Activated T-helper 1 cell treated with anti-CD3 and anti-CD28 coated beads, Interleukin-2, amount 50 U/mL, for 16 hours (primary cell): ENCODE measurements at places on chromosomes 2 and 18.
A peak's percentile ranks its signal among the peaks of the same experiment; 100 is the strongest.

DNA sequence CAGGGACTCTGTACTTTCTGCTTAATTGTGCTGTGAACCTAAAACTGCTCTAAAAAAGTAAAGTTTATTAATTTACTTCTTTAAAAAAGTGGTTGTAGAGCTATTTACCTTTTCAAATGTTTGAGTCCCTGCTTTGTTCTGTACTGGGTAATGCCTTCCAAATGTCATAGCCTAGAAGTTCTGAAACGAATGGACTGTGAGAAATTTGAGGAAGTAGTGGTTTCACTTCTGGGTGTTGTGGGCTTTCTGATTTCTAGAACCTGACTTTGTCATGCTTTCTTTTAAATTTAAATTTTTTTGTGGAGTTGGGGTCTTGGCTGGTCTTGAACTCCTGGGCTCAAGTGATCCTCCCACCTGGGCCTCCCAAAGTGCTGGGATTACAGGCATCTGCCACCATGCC, 44.6 kb downstream of the SMAD4 start:
- no peak for DNase-seq

- no peak for DNase-seq
Observed at GRCh38 chr18:77150588-77150987, 18.0 kb upstream of the MBP start.

DNA sequence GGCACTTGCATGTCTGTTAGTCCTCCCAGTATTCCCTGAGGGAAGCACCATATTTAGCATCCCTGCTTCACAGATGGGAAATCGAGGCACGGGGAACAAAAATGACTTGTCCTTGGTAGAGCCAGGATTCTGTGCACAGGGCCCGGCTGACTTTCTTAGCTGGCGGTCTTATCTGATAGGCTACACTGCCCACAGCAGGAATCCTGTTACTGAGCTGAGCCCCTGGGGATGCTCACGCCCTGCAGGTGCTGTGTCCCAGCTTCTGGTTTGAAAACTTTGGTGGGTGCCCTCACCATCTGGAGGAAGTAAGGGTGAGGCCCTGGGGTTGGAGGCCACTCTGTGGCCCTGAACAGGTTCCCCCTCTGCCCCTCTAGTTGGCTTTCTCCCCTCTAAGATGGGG, 68.4 kb upstream of the MCFD2 start:
- DNase-seq, result no peak

- DNase-seq, result no peak
Observed at GRCh38 chr2:20584399-20585358, 66.2 kb downstream of the HS1BP3 start.

DNA sequence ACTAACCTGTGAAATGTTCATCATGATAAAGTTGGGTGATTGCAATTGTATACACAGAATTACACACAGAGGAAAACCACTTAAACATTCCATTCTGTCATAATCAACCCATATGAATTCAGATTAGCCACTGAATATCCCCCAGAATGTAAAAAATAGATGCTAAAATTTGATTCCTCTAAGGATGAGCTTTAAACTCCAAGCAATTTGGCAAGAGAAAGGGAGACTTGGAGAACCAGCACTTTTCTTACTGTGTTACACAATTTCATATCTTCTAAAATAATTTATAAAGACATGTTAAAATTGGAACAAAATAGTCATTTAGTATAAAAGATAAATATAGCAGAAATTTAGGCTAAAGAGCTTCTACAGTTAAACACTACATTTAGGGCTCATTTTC, 146.3 kb upstream of the LMAN1 start:
- DNase-seq, result no peak

- no peak for DNase-seq
Observed at GRCh38 chr2:231218366-231218765, 19.9 kb downstream of the ARMC9 start.

GRCh38 chr18:61368001-61368400, 34.8 kb downstream of the CDH20 start:
- no peak for DNase-seq

DNA sequence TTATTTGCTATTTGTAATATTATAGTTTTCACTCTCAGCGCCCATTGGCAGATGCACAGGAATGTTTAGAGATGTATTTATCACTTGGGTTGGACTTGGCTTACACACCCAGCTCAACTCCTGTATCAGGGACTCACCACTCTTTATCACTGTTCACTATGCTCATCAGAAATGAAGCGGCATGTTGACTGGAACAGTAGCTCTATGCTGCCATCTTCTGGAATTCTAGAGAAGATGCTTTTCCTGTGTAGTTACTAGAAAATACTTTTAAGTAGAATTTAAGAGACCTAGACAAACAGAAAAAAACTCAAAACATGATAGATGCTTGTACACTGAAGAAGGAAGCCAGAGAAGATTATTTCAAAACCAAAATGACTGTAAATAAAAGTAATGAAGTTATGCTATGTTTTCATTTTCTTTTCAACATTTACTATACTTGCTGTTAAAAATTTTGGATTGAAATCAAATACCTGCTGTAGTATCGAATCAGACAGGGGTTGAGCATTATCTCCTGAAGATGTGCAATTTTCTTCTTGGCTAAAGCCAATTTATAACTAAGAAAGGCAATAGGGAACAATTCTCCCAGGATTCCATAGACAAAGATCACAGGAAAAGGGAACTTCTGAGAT, 47.4 kb upstream of the NXPH2 start:
- no peak for DNase-seq

GRCh38 chr18:50507120-50507590, 52.7 kb upstream of the MAPK4 start:
- no peak for DNase-seq

DNA sequence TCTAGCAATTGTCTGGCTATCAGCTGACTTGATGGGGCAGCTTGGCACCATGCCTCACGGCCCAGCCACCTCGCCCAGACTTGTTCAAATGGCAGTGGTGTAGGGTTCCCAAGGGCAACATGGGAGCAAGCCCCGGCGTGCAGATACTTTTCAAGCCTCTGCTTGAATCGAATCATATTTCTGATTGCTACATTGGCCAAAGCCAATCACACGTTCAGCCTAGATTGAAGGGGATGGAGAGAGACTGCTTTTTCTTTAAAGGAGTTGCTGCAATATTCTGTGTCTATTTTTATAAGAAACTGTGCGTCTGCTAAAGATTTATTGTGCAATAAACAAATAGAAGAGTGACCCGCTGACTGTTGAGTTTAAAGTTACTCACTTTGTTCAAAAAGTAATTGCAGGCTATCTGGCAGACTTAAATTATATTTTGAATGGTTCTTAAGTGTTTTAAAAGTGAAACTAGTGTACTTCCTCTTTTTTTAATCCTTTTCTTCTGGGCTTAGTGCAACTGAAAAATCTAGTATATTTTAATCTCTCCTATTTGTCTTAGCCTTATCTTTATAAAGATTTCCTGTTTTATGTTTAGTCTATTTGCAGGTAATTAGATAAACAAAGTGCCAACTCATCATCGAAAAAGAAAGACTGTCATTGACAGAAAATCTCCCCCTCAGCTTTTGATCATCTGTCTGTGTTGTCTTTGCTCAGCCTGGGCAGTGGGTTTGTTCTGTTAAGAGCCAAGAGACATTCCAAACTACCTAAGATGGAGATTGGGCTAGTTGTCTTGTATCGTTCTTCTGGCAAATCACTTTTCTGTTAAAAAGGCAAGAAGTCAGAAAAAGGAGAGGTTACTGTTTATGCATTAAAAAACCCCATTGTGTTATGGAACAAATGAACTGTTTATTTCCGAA, 156.1 kb downstream of the TPGS2 start:
- no peak for DNase-seq

- no peak for DNase-seq
Observed at GRCh38 chr2:134208825-134209224, 45.0 kb upstream of the MGAT5 start.

GRCh38 chr2:112121682-112122254, 16.4 kb upstream of the FBLN7 start:
- no peak for DNase-seq

DNA sequence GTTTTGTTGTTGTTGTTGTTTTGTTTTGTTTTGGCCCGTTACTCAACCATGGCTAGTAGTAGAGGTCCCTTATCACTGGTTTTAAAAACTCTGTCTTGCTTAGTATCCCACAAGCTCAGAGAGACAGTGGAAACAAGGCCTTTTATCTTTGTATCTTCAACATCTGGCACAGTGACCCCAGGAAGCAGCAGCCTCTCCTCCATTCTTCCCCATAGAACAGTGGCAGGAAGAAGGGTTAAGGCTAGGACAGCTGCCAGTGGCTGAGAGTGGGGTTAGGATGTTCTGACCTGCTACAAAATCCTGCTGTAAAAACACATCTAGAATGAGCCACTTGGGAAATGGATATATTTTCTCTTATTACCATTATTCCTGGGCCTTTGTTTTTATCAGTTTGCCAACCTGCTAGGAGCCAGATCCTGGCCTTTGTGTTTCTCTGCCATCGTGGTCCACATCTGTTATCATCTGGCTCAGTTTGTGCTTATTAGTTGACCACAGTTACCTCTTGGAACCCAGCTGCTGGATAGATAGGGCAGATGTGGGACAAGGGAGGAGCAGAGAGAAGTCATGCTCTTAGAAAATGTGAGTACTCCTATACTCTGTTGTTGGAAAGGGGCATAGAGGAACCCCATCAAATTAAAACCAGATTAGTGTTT, 246.8 kb downstream of the AGPS start:
- DNase-seq, result no peak

DNA sequence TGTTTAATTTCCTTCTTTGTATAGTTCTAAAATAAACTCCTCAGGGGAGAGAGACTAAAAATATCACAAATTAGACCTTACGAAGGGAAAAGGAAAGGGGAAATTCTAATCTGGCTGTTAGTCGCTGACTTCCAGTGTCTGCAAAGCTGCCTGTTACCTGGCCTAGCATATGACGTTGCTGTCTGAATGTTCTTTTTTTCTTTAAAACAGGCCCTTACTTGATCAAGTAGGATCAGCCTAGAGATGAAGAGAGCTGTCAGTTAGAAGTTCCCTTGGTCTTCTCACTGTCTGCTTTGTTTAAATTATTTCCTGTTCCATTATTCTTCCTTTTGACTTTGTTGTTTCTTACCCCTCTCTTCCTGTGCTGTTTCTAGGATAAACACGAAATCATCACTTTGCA, 11.2 kb downstream of the NCK2 start:
- no peak for DNase-seq

- no peak for DNase-seq
Observed at GRCh38 chr2:13227578-13227977, 510.8 kb downstream of the TRIB2 start.

DNA sequence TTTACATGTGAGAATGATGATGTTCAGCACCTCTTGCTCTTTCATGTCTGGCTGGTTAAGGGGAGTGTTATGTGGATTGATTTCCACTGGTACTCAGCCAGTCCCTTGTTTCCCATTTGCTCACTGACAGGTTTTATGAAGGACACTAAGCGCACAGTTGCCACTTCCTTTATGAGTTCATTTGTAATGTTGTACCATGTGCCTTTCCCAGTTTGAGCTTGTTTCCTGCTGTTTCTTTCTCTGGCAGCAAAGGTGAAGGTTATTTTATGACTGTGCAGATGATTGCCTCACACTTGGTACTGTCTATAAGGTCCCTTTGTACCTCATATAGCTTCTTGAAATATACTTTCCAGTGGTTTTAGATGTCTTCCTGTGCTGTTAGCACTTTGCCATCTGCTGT, 1700.5 kb upstream of the TMEFF2 start:
- DNase-seq, result no peak

GRCh38 chr2:230068016-230068650, 591 bp downstream of the SLC16A14 start:
- DNase-seq, result no peak

GRCh38 chr2:101892377-101892776, 99.4 kb upstream of the IL1R2 start:
- no peak for DNase-seq

- DNase-seq, result no peak
Observed at GRCh38 chr2:62142054-62142453, 53.9 kb upstream of the B3GNT2 start.

- no peak for DNase-seq
Observed at GRCh38 chr2:216644842-216645635, 11.8 kb downstream of the IGFBP2 start.

DNA sequence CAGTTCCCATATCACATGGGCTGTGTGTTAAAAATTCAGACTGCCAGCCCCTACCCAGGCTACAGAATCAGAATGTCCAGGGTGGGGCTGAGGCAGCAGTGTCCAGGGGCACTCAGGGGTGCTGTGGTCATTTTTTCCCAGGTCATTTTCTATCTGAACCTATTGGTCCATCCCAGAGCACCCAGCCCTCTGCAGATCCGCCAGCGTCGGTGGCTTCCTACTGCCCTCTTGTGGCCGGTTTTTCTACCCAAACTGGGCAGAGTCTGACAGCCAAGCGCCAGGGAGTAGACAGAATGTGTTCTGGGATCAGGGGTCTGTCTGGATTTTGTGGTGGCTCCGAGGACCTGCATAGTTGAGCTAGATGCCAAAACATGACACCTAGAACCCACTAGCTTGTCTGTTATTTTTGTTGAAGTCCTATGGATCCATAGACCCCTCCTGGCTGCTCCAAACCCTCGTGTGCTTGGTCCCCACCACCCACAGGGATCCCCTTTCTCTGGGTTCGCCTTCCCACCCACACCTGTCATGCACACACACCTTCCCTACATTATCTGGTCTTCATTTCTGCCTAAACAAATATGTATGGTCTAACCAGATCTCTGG, 34.1 kb upstream of the RMDN2 start:
- peak; percentile 47 for DNase-seq

GRCh38 chr18:3704556-3705344, 254.8 kb downstream of the TGIF1 start:
- DNase-seq, result no peak

DNA sequence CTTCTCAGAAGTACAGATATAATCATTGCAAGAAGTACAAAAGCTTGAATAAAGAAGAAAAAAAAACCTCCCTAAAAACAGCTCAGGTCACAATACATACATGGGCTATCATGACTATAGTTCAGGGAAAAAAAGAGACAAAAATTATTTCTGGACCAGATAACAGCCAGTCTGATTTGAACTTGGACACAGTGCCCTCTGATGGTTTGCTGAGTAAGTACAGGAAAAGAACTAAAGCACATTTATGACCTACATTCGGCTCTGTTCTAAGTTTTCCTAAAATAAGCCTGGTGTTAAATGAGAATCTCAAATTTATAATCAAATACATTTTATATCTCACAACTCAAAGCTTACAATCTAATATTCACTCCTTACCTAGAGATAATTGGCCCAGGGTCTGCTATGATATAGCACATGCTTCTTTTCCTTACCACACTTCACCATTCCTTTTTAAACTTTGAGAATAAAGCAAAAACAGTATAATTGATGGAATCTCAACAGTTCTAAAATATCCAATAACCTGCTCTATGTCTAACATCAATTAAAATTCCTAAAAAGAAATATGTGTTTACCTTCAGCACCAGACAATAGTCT, 81.1 kb downstream of the RAPH1 start:
- no peak for DNase-seq
